ENCODE measurements at places on chromosomes 7 and 10.

DNA sequence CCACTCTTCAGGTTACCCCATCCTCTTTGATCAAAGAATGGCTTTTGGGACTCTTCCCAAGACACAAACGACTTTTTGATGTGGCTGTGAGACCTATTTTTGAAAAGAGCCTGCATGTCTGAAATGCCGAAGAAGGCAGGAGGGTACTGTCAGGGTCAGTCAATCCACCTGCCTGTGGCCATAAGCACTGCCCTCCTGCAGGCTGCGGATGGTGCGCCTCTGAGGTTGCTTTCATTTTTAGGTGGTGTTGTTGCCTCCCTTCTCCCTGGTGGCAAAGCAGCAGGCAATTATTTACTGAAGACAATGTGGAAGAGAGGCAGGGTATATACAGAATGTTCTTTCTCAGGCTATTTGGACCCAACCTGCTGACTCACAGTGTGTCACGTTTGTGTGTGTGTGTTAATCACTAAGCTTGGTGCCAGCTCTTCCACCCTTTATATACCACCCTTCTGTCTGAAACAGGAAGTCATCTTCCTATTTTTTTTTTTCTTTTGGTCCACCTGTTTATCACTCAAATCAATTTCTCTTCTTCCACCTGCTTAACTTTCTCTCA, 1421.2 kb upstream of the CELF2 start:
- DNase-seq: no peak

GRCh38 chr10:8004469-8005000, 50.0 kb upstream of the GATA3 start:
- DNase-seq: no peak

DNA sequence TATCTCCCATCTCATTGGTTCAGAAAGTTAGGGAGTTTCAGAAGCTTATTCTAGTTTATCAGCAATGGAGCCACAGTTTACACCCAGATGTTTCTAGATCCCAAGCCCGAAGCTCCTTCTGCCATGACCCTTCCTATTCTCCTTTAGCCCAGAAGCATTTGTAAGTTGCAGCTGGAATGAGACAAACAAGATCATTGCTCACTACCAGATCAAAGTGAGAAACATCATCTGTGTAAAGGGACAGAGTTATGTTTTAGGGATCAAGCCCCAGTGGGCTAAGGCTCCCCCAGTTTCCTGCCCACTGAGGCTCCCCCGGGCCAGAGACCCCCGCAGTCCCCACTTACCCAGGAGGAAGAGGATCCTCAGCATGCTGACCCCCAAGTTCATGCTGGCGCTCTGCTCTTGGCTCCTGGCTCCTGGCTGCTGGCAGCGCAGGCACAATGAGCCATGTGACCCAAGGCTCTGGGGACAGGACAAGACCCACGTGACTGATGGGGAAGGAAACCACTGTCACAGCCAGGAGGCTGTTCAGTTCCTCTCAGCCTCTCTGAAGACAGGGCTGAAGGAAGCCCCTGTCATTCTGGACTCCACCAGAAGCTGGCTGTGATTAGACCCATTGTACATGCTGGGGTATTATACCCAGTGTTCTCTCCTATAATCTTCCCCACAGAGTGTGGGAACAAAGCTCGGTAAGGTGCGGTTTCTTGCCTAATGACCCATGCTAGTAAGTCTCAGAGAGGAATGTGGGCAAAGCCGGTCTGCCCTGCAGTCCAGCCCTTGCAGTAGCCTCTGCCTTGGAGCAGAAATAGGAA, at the start of gene TMEM273:
Gene TMEM273 (minus strand): TSS at position 442 of the 812 bp plus-strand sequence. CDS start 55 bp downstream, at position 387.
- no peak for DNase-seq

GRCh38 chr7:17530741-17531421, 232.4 kb downstream of the AHR start:
- no peak for DNase-seq

DNA sequence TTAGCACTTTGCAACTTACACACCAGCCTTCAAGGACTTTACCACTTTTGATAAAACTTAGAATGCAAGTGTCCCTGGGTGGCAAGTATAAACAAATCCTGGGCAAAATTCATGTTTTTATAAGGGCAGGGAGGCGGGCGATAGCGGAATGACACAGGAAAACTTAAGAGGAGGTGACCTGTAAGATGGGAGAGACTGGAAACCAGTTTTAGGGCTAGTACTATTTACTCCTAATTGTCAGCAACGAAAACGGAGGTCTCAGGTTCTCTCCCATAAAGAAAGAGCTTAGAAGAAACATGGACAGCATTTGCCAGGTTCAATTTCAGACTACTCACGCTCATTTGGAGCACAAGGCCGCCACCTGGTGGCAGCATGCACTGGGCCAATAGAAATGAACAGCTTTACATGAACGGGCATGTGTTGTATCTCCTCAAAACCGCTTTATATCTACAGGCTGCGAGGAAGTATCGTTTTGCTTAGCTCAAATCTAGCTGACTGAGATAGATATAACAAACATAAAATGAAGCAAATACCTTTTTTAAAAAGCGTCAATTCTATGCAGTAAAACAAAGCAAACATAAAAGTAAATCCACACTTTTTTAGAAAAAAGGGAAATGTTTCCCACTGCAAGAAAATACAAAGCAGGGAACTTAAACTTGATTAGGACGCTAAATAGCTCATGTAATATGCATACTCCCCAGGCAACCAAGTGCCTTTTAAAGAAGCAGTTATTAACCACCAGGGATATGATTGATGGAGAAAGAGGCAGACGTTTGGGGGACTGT, 37.6 kb upstream of the SVOPL start:
- DNase-seq: peak; percentile 77

DNA sequence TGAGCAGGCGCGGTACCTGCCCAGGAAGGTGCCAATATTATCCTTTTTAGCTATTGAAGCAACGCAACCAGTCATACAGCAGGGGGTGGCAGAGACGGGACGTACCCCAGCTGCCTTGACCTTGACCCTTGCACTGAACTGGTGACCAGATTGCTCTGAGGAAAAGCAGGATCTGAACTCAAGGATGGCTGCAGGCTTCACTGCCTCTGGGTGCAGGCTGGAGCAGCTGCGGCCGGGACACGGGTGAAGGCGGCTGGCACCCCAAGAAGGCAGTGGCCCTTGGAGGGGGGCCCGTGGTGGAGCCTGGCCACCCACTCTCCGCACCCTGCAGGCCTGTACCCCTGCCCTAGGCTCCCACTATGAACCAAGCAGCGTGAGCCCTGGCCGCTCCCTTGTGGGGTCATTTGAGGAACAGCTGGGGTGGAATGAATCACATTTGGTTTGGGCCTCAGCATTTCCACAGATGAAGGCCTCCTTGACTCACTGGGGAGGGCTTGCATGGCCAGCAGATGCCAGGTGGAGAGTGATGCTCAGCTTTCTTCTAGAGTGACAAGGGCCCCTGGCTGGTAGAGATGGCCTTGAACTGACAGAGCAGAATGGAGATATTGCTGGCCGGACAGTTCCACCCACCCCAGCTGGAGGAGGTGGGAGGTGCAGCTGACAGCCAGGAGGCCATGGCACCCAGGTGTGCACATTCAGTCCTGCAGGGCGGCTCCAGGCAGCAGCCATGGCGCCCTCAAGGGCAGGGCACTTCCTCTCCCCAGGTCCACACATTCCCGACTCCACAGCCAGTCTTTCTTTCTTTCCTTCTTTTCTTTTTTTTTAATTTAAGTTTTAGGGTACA, 218.7 kb downstream of the WDR37 start:
- no peak for DNase-seq

GRCh38 chr10:59894114-59894513, 12.2 kb downstream of the CCDC6 start:
- DNase-seq: no peak

DNA sequence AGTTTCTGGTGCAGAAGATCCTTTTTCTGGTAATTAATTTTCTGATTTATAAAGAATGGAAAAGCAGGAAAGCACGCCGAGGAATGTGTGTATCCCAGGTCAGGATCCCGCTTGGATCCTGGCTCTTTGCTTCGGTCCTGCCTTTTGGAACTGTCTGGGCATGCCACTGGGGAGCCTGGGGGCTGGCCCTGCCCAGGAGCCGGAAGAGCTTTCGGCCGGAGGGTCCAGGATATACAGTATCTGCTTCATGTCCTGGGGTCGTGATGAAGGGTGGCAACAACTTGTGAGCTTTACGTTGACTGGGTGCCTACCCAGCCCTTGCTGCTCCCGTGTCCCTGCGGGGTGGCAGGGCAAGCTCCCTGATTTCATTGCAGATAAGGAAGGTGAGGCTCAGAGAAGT, 2.4 kb downstream of the SH2D4B start:
- no peak for DNase-seq
